Neural progenitor cell (in vitro differentiated cells): ENCODE measurements at places on chromosomes 12 and 14. TPM values are rescaled to one million over a fixed set of nuclear protein-coding genes. Genes with fewer than 3 reads are reported as not detected.
A peak's percentile ranks its signal among the peaks of the same experiment; 100 is the strongest.

DNA sequence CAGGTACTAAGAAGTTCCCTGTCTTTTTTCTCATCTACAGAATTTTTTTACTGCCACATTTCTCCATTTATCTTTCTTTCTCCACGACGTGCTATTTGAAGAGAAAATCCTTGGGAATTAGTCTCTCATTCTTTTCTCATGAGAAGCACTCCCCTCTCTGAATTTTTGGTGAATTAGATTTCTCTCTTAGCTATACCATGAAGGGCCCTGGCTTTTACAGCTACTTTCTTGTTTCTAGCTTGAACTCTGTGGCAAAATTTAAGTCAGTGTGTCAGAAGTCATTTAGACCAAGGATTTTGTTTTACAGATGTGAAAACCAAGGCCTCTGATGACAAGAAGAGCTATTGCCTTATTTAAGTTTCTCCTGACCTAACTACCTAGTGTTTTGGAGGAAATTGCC, 213.1 kb downstream of the AEBP2 start:
- no peak for DNase-seq

- no peak for DNase-seq
These were observed 1177.1 kb downstream of the FLRT2 start for GRCh38 chr14:86707071-86707470.

GRCh38 chr14:33029511-33029910, 90.8 kb downstream of the NPAS3 start:
- DNase-seq, result no peak

GRCh38 chr12:78316631-78317468, 486.2 kb downstream of the NAV3 start:
- DNase-seq, result no peak

- DNase-seq, result no peak
These were observed 2.0 kb downstream of the RFLNA start for GRCh38 chr12:124296916-124297351.

- no peak for DNase-seq
These were observed 38.7 kb downstream of the STX2 start for GRCh38 chr12:130800312-130800711.

DNA sequence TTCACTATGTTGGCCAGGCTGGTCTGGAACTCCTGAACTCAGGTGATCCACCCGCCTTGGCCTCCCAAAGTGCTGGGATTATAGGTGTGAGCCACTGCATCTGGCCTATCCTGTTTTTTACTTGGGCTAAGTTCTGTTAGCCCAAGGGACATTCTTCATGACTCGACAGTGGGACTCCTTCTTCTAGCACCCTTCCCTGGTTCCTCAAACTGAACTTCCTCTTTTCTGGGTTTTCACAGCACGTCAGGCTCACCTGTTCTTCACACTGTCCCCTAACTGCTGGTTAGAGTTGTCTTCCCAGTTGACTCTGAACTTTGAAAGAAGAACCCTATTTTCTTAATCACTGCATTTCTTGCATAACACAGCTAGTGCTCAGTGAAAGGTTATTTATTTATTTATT, 22.5 kb downstream of the CABP1 start:
- no peak for DNase-seq

DNA sequence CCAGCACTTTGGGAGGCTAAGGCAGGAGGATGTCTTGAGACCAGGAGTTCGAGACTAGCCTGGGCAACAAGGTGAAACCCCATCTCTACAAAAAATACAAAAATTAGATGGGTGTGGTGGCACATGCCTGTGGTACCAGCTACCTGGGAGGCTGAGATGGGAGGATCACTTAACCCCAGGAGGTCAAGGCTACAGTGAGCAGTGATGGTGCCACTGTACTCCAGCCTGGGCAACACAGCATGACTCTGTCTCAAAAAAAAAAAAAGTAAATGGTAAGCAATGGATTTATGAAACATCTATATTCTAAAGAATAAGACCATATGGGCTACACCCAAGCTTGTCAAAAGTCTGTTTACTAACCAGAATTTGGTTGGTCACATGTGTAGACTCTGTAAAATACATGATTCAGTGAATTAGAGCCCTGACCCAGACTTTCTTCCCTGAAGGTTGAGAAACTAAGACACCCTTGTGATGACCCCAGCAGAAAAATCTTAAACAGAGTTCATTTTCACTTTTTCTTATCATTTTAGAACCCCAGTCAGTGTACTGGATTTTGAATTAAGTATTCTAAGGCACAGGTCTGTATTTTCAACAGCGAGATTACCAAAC, 12.1 kb downstream of the FGD6 start:
- DNase-seq, result no peak

DNA sequence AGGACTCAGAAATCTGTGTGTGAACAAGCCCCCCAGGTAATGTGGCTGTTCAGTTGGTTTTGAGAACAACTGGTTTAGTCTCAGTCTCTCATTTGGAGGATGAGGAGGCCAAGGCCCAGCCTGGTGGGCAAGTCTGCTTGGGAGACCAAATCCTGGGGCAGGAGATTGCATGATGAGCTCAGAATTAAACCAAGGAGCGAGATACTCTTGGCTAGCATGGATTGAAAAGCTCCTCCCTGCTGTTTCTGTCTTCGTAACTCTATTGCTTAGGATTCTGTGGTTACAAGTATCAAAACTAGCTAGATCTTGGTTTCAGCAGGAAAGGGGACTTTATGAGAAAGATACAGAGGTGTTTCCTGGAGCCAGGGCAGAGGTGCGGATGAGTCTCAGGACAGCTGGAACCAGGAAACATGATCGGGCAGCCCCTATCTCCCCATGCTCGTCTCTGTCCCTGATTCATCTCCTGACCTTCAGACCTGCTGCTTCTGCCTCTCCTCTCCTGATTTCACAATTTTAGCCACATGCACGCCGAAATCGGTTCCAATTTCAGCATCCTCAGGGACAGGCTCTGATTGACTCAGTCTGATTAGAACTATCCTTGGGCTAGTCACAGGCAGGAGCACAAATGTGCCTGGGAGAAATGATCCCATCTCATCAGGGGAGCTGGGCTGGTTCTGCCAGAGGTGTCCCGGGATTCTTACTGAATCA, 40.2 kb upstream of the RIN3 start:
- no peak for DNase-seq

GRCh38 chr14:65335411-65335947, 77.1 kb upstream of the FUT8 start:
- DNase-seq, result no peak

DNA sequence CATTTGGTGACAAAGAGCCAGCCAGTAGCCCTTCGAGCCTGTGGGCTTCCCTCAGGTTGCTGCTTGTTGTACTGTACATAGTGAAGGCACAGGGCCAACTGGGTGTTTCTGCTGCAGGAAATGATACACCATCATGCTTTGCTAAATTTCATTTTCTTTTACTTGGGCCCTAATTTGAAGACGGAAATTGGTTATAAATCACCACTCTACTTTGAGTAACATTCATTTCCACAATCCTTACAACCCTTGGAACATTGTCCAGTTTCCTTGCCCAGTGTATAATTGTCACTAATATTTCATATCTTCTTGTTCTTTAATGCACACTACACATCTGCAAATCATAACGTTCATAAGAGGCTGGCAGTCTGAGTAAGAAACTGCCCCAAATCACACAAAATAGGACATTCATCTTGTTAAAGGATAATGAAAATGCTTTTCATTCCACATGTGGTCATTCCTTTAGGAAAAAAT, 30.2 kb downstream of the MSRB3 start:
- DNase-seq, result no peak

DNA sequence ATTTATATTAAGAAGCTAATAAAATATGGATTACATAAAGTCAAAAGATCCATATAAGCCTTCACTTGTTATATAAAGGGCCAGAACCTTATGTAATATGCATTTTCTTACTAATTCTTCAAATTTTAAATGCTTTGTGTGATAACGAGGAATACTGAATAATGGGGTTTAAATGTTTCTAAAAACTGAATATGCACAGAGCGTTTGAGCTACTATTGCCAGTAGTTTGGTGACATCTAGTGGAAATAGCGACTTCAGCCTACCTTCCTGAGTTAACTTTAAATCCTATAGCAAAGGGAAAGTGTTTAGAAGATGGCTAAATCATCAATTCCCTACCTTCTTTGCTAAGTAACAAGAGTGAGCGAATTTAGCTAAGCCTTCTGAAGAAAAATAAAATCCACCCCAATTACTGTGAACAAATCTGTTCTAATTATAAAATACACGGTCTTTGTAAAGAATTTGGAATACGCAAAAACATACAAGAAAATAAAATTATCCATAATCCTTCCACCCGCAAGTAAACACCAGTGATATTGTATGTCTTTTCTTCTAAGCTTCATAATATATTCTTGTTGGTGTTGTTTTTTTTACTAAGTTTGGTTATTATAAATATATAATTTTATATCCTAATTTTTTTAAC, 115.5 kb upstream of the G2E3 start:
- peak; percentile 69 for DNase-seq

Gene PARPBP
- total RNA-seq, result 53.1 and 79.8 TPM in 2 replicates

Gene CFAP54
- total RNA-seq, result 1.6 and 4.2 TPM in 2 replicates

Gene EDDM3A
- total RNA-seq, result not detected in 2 replicates

Gene ACSM4
- not detected in 2 replicates for total RNA-seq

Gene TAS2R31
- 7.8 and 13.2 TPM in 2 replicates for total RNA-seq

Gene SYCP3
- total RNA-seq, result 0.03 and 0.04 TPM in 2 replicates

Gene NELL2
- total RNA-seq, result 317 and 398 TPM in 2 replicates

Gene DTX1
- 0.49 and 5.2 TPM in 2 replicates for total RNA-seq
